ENCODE measurements at places on chromosomes 5 and 9. TPM values are rescaled to one million over a fixed set of nuclear protein-coding genes. Genes with fewer than 3 reads are reported as not detected.

PRSS3 gene
- total RNA-seq, result not detected

NEUROG1 gene
- not detected for total RNA-seq

GRCh38 chr5:34959323-34959722, 30.0 kb downstream of the DNAJC21 start:
- H3K27me3 ChIP-seq, result no peaks in the 10 kb centered on the region
- peaks cover 16% of the 10 kb centered on the region for H3K36me3 ChIP-seq
- no peaks in the 10 kb centered on the region for H3K4me1 ChIP-seq
- DNase-seq, result no peak

DNA sequence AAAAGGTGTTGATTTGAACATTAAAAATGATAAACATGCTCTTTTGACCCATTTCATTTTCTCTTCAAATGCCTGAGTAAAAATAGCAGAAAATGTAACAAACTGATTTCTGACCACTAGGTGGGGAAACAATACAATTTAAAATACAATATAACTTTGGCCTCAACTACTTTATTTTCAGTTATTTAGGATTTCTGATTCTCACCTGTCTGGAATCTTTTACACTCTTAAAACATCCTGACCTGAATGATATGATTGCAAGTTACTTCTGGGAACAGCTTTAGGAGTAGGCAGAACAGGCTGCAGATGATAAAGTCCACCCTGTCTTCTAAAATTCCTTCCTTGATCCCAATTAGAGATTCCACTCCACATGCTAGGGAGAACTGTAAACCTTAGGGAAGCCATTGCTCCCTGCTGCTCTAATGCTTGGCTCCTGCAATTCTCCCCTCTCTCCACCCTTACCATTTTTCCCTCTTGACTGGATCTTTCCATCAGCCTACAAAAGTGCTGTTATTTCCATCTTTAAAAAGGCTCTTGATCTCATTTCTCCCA, 70.3 kb downstream of the FYB1 start:
- no peaks in the 10 kb centered on the region for H3K27me3 ChIP-seq
- no peak overlapping the region for H3K27ac ChIP-seq
- peak; percentile 33 for DNase-seq
- peaks cover 8% of the 10 kb centered on the region for H3K4me1 ChIP-seq
- H3K36me3 ChIP-seq, result no peaks in the 10 kb centered on the region

DNA sequence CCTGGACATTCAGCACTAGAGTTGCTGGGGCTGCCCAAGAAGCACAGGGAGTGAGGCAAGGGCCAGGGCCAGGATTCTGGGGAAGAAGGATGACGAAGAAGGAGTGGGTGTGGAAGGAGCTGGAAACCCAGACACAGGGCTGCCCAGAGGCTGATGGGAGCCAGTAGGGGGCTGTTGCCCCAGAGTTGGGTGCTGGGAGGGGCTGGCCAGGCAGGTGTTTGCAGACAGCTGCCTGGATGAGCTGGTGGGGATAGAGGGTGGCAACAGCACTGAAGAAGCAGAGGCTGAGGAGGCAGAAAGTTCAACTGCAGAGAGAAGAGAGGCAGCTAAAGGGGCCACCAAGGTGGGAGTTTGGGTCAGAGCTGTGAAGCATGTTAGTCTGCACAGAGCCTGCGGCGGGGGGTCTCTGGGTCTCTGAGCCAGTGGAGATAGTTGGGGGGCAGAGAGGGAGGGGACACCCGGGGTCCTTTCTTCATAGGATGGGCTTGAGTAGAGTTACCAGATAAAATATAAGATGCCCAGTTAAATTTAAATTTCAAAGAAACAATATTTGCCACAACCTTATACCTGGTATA, 2.5 kb upstream of the AQP7 start:
- H3K27ac ChIP-seq, result peak overlapping the region; percentile 55
- H3K4me3 ChIP-seq, result no peak overlapping the region
- DNase-seq, result peak; percentile 22
- H3K36me3 ChIP-seq, result no peaks in the 10 kb centered on the region
- no peaks in the 10 kb centered on the region for H3K27me3 ChIP-seq

All from cardiac muscle cell (in vitro differentiated cells and primary cell).